ENCODE measurements at places on chromosomes 7 and 10.

DNA sequence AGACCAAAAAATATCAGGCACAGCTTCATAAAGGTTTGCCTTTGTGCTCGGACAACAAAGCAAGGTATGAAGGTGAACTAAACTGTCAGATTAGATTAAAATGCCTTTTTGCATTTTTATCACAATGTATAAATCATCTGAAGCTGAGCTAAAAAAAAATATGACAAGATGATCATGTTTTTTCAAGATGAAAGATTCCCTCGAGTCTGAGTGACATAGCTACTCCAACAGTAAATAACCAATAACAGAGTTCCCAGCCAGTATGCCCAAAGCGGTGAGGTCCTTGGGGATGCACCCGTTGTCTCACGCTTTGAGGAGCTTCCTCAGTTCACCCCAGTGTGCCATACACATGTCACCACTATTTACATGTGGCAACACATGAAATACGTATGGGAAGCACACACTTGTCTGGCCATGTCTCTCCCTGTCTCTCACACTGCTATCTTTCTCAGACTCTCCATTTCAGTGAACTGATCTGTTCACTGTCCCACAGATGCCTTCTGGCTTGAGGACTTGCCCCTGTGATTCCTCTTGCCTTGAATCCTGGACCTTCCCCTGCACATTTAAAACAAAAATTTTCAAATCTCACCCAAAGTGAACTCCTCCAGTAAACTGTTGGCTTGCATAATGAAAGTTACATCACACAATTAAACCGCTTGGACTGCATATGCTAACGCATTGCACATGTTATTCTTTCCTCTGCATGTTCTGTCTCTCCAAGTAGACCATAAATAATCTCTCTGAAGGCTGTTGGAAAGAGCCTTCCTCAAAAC, 2.6 kb upstream of the PIK3CG start:
- DNase-seq: no peak

DNA sequence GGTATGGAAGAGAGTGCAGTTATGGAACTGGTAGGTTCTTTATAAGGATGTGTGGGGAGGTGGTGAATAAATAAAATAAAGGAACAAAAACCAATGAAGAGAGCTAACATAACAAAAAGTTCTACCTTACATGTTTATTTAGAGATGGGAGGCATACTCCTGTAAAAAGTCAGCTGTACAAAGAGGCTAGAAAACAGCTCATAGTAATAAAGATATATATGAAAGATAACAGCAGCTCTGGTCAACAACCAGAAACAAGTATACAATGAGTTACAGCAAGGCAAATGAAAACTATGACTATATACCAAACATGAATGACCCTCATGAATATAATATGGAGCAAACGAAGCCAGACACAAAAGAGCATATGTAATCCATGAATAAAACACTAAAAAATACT, 62.0 kb downstream of the FAM13C start:
- no peak for DNase-seq

- no peak for DNase-seq
These were observed 35.4 kb upstream of the FAM180A start for GRCh38 chr7:135784013-135784412.

- DNase-seq: no peak
These were observed 651.5 kb downstream of the LRMDA start for GRCh38 chr10:76082956-76083355.

GRCh38 chr7:130887957-130888371, 154.0 kb upstream of the KLF14 start:
- DNase-seq: no peak

GRCh38 chr7:149770728-149771636, 2.4 kb downstream of the ZNF467 start:
- no peak for DNase-seq

GRCh38 chr7:100509231-100509630, 25.5 kb downstream of the NYAP1 start:
- no peak for DNase-seq

DNA sequence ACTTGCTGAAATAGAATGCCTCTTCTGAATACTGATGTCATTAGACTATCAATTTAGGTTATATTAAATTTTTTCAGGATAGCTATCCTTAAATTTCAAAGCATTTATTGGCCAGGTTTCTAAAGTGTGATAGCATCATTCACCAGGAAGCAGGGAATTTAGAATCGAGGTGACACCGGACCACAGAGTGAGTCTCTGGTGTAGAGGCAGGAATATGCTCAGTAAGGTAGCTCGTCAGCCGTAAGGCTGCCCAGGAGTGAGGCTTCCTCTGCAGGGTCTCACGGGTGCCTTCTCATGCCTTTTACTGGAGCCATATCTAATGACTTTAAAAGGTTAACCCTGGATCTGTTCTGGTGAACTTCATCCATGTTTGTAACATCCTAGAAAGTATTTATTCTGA, 170.8 kb upstream of the KLF14 start:
- no peak for DNase-seq

DNA sequence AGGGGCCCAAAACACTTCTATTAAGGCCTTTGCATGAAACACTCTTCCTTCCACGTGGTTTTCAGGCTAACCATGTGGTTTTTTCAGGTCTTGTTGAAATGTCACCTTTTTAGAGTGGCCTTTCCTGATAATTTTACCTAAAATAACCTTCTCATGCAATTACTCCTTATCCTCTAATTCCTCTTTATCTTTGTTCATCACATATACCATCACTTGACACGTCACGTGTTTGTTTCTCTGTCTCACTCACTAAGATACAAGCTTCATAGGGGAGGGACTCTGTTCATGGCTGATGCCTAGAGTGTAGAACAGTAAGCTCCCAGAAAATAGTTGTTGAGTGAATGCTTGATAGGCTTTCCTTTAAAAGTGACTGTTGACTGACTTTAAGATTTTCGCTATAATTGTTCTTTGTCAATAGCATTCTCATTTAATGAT, 63.7 kb downstream of the ST7 start:
- DNase-seq: no peak

DNA sequence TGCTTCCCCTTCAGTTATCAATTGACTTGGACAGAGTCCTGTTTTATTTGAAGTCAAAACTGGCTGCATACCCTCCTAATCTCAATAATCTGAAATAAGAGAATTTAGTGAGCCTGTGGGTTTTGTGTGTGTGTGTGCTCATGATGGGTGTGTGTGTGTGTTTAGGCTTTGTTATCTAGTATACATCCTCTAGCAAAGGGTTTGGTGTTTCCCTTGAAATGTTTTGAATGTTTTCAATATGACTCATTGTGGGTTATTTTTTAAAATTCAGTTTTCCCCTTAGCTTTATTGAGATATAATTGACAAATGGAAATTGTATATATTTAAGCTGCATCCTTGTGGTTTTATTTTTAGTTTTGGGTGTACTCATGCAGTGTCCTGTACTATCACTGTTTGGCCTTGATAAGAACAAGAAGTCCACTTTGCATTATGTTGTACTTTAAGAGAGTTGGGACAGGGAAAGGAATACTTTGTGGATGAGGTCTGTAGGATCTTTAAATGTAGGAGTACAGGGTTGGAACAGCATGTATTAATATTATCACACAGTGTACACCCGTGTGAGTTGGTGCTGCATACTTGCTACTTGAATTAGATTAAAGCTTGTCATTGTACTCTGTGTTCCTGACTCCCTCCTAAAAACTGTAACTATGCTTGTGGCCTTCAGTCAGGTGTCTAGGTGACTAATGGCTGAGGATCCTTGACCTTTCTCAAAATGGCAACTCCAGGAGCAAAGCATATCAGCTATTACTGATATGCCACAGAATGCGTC, 58.3 kb downstream of the VCL start:
- DNase-seq: no peak

DNA sequence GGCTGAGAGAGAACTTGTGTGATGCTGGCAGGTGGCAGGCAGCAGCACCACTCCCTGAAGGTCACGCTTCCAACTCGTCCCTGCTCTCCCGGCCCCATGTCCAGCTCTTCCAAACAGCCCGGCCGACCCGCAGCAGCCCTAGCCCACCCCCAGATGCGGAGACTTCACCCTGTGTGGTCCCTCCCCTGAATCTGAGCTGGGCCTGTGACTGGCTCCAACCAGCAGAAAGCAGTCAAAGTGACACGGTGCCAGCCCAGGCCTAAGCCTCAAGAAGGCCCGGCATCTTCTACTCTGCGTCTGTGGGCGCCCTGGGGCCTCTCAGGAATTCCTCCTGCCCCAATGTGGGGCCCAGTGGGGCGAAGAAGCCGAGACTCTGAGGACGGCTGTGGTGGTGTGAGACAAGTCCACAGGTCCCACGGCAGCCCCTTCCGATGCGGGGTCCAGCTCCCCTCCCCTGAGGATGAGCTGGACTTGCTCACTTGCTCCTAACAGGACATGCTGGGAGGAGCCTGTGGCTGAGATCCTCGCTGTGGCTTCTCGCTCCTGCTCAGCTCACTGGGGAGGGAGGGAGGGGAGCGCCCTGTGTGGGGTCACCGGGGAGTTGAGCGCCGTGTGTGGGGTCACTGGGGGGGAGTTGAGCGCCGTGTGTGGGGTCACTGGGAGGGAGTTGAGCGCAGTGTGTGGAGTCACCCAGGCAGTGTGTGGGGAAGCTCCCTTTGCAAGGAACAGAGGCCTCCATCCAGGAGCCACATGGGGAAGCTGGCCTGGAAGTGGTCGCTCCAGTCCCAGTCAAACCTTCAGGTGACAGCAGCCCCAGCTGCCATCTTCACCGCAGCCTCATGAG, 9.5 kb downstream of the STK32C start:
- DNase-seq: no peak

- DNase-seq: no peak
These were observed 14.7 kb upstream of the CAMK2G start for GRCh38 chr10:73889014-73889413.

DNA sequence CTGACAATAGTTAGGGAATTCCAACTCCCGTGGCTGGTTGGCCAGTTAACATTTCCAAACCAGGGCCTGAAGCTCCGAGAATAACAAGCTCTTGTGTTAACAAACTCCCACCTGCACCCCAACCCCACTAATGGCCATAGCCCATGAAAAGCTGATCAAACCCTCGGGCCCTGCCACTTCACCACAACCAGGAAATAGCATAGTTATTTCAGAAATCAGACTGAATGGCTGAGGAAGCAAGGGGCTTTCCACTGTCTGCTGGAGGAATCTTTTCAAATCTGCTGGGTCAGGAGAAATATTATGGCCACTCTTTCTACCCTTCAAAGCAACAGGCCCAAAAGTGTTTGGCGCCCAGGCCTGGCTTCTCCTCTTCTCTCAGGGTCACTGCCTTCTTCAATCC, 145.6 kb downstream of the GLCCI1 start:
- DNase-seq: no peak

GRCh38 chr10:29553544-29554250, 81.1 kb downstream of the SVIL start:
- no peak for DNase-seq

GRCh38 chr7:131431289-131431688, 103.6 kb downstream of the MKLN1 start:
- no peak for DNase-seq

DNA sequence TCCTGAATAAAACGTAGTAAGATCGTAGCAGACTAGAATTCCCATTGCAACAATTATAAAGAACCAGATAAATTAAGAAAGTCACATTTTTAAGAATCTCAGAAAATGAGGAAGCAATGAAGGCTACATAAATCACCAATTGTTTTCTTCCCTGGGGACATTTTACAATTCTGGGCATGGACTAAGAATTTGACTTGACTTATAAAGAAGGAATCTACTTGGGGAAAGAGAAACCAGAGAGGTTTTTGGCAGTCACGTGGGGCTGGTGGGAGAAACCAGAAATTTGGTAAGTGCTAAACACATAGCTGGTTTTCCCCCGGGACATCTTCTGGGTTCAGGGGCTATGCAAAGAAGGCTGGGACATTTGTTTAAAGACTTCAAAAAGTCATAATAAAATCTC, 109.8 kb upstream of the IL6 start:
- DNase-seq: no peak

DNA sequence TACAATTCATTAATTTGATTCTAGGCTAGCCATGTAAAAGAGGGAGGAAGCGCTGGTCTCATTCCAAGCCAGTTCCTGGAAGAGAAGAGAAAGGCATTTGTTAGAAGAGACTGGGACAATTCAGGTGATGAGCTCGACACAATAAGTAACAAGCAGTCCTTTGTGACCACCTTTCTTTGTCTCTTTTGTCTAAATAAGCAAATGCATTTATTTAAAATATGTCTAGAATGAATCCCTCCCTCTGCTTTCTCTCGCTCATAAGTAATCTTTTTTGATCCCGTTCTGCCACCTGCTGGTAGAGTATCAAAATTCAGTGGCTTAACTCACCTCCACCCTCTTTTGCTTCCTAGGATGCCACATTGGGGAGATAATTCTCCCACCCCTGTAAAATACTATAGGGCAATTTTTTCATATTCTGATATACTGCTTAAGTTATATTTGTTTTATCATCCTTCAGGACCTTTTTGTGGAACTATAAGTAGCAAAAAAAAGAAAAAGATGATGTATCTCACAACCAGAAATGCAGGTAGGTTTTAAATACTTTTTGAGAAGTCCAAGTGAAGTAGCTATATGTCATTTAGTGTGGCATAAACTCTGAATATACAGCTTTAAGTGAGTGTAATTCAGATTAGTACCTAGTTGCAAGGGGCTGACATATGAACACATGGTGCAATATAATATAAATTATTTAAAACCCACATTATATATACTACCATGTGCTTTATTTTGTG, 91.5 kb downstream of the GSDME start:
- DNase-seq: peak; percentile 14

GRCh38 chr10:88190540-88191235, 327.3 kb downstream of the PTEN start:
- DNase-seq: no peak

DNA sequence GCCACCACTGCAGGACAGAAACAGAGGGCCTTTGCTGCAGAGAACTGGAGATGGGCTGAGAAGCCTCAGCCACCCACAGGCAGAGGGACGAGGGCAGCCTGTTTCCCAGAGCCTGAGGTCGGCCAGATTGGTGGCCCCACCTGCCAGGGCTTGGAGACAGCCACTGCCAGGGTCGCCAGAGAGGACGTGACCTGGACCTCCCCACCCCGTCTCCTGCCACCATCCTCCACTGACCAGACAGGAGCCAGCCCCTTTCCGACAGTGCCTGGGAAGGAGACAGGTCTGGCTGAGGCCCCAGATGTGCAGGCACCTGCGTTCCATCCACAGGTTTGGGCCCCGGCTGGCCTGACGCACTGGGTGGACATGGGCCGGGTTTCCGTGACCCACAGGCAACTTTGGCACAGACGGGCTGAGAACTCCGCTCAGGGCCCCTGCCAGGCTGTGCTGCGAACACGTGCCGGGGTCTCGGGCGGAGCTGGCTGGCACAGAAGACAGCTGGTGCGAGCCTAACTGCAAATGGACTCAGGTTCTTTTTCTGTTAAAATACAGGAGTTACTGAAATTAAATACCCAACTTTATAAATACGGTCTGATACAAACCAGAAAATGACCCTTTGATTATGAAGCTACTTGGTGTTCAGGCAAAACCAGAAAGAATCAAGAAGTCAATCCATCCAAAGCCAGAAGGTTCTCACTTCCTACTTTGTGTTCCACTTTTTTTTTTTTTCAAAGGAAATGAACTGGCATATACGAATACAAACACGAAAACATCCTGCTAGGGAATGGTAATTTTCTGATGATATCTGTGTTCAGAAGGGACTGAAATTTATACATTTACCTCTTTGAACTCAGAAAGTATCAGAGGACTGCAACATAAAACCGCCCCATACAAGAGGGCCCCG, 6.9 kb downstream of the COX19 start:
- DNase-seq: no peak

- no peak for DNase-seq
These were observed 483.9 kb upstream of the NRP1 start for GRCh38 chr10:33818343-33818742.

- no peak for DNase-seq
These were observed 80.2 kb downstream of the SORBS1 start for GRCh38 chr10:95480901-95481491.

- no peak for DNase-seq
These were observed 245.7 kb downstream of the TCERG1L start for GRCh38 chr10:131065673-131066305.

GRCh38 chr7:69786730-69787395, 188.6 kb downstream of the AUTS2 start:
- no peak for DNase-seq
